CD4-positive, alpha-beta T cell treated with Interleukin-4 for 4 hours (primary cell): ENCODE measurements at places on chromosomes 4 and X.

DNA sequence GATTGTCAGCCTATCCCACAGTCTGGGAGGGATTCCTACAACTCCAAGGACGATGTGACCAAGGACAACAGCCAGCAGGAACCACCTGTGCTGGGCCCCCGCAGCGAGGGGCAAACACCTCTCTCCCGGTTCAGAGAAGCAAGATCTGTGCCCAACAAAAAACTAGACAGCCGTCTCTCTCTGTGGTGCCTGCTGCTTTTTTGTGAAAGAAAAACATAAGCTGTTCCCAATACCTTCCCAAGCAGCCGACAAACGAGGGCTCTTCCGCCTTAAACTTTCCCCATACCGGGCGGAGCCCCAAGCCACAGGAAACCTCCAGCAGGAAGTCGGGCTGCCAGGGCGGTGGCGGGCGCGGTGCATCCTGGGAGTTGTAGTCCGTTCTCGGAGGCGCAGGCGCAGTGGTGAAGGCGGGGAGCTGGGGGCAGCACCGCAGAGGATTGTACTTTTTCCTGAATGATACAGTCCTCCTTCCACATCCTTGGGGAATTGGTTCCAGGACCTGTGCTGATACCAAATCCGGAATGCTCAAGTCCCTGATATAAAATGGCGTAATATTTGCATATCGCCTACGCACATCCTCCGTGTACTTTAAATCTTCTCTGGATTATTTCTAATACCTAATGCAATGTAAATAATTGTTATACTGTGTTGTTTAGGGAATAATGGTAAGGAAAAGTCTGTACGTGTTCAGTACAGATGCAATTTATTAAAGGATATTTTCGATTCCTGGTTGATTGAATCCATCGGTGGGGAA, 63.1 kb upstream of the IRF2 start:
- DNase-seq: peak; percentile 89

DNA sequence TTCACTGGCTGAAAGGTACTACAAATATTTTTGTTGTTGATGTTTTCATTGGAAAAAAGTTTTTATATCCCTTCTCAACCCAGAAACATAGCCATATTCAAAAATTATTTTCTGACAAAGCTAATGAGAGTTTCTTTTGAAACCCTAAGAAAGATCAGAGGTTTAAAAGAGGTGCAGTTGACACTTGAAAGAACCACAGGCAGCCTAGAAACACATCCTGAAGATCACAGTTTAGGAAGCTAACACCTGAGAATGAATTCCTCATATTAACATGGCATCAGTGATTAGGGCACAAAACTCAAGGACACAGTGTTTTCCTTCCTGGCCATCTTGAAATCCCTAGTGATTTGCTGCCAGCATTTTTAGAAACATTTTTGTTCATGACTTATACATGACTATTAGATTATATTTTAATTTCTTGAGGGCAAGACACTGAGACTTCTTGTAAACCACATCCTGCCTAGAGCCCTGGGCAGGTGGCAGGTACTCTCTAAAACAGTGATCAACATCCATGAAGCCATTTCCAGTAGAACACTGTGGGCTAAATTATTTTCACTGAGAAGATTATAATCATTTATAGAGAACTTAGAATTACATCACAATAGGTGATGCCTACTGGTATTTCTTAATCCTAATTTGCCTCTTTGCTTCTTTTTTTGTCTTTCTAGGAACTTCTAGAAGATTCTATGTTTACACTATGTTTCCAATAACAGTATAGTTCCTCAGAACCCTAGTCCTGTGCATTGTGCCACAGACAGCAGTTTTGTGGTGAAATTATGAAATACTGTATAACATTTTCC, 80.0 kb downstream of the ARSJ start:
- DNase-seq: peak; percentile 88

- no peak for DNase-seq
Measured at GRCh38 chr4:5021546-5021945, 2.3 kb upstream of the CYTL1 start.

- DNase-seq: no peak
Measured at GRCh38 chr4:38315286-38315685, 348.7 kb upstream of the KLF3 start.

- DNase-seq: no peak
Measured at GRCh38 chrX:26262121-26262523, 46.2 kb downstream of the MAGEB5 start.

DNA sequence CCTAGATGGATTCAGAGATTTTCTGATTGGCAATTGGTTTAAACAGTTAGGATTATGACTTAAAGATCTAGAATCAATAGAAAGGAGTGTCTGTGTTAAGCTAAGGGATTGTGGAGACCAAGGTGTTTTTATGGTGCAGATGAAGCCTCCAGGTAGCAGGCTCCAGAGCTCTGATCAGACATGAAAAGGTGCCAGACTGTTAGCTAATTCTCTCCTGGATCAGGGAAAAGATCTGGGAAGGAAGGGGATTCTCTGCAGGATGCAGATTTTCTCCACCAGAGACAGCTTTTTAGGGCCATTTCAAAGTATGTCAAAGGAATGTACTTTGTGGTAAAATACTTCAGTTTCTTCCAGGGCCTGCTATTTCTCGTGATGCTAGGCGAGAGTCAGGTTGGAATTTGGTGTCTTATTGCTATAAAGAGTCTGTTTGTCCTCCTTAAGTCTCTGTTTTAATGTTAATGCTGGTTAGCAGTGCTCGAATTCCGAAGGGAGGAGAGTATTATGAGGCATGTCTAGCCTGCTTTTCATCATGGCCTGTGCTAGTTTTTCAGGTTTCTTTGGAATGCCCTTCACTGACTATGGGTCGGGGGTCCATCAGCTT, 12.0 kb upstream of the GPR78 start:
- no peak for DNase-seq

DNA sequence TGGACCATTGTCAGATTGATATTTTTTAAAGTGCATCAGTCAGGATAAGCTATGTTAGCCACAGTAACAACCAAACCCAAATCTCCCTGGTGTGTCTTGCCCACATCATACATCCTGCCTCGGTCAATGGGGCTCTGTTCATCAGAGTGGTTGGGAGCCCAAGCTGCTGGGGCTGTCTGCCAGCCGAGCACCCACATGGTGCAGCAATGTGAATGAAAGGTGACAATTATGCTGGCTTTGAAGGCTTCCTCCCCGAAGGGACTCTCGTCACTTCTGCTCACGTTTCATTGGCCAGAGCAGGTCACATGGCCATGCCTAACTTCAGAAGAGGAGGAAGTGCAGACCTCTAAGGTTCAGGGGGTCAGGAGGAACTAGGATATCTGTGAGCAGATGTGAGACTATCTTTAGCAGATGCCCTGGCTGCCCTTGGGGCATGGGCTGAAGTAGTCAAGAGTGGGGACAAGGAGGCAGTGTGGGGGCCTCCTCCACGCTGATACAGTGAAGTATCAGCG, 1.3 kb upstream of the JAKMIP1 start:
- peak; percentile 38 for DNase-seq

DNA sequence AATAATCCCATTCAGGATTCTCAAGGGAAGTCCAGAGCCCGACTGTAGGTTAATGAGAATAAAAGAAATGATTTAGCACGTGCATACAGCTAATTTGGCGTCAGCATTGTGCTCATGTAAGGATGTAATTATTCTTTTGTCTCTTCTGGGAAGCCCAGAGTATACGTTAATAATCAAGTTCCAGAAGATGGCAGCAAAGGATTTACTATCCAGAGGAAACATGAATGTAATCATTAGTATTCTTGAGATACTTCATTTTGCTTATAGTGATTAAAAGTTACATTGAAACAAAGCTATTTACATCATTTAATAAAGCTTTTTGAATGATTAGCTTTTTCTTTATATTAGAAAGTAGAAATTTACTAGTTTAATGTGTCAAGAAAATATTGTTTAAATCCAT, 27.1 kb upstream of the MAP9 start:
- DNase-seq: no peak

- no peak for DNase-seq
Measured at GRCh38 chrX:150361777-150362351, 1.3 kb upstream of the MAMLD1 start.

GRCh38 chrX:9482408-9482807, 17.6 kb downstream of the TBL1X start:
- no peak for DNase-seq

DNA sequence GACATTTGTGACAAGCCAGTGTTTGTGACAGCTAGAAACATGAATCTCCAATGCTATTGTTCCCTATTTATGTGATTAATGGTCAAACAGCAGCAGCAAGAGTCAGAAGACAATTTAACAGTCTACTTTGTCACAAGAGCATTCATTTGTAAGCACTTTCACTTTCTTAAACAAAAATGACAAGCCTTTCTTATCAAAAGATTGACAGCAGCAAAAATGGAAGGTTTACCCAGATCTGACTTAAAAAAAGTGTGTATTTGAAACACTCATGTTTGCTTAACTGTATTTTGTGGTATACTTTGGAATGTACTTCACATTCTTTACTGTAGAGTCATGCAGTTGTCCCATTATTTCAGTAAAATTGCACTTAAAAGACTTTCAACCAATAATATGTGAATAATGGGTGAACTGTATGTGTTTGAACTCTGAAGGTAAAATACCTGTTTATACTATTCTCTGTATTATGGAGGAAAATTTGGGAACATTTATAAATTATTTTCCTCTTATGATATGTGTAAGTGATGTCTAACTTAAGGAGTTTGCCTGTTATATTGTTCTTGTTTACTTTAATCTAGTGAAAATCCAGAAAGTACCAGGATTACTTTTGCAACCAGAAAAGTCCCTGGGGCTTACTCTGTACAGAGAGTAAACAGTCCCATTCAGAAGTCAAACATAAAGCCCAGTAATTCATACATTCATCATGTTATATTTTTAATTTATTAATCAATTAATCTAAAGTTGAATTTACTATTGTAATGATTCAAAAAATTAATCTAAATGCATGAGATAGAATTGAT, 314.9 kb upstream of the TRAM1L1 start:
- DNase-seq: no peak

DNA sequence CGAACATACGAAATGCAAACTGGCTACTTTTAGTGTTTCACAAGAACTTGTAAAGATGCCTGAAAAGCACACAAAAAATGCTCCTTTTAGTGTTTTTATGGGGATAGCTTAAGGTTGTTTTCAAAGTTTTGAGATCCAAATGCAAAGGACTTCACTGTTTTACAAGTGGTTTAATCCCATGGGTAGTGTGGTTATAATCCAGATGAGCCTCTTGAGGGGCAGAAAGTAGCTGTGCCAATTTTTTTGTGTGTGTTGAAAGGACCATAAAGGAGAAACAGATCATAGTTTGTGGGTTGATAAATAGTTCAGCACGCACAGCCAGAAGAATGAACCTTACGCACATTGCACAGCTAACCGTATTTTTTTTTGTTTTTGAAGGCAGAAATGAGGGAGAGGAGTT, 126.9 kb upstream of the GIMD1 start:
- DNase-seq: no peak

DNA sequence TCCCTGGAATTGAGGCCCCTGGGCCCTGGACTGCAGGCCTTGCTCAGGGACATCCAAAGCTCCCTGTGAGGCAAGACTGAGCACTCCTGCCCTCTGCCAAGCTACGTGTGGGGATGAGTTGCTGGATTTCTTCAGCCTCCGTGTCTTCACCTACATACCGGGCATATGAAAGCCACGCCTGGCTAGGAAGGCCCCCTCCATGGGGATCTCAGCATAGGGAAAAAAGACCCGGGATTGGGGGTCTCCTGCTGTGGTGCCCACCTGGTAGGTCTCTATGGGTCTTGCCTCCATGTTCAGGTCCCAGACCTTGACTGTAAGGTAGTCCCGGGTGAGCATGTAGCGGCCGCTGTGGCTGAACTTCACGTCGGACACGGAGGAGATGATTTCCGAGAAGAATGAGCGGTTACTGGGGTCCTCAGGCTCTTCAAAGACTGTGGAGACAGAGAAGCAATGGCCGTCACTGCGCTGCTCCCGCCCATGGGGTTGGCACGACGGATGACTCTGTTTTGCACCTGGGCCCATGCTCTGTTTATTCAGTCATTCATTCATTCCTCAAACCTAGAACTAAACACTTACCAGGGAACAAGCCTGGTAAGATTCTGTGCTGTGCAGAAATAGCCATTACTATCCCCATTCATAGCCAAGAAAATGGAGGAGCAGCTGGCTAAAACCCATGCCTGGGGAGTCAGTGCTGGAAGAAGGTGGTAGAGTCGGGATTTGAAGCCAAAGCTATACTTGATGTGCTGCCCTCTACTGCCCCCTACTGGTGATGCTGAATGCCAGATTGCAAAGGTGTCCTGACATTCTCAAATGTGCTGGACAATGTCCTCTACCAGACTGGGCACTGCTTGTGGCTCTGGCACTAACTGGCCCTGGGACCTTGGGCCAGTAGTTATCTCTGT, 63.9 kb downstream of the WFS1 start:
- no peak for DNase-seq

GRCh38 chr4:70559211-70559830, 32.7 kb upstream of the AMBN start:
- DNase-seq: peak; percentile 32

- no peak for DNase-seq
Measured at GRCh38 chr4:39660045-39660444, 21.4 kb upstream of the SMIM14 start.

DNA sequence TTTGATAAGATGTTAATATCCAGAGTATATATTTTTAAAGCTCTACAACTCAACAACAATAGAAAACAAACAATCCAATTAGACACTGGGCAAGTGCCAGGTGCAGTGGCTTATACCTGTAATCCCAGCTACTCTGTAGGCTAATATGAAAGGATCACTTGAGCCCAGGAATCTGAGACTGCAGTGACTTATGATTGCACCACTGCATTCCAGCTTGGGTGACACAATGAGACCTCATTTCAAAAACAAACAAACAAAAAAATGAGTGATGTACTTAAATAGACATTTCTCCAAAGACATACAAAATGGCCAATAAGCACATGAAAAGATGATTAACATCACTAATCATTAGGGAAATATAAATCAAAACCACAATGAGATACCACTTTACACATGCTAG, 356.8 kb upstream of the PCDH10 start:
- DNase-seq: no peak

DNA sequence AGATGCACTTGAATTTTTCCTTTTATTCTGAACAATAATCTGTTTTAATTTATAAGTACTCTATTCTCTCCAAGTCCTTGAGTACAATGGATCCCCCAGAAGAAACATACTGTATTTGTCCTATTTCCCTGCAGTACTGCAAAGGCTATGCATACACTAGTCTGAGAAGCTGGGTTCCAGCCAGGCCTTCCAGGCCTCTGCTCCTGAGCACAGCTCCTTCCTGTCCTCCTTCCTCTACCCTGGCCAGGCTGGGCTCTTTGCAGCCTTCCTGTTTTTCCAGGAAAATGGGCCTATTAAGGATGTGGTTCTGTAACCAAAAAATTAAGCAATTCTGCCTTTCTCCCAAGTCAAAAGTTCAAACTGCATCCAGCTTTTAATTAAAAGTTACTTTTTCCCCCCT, 68.0 kb upstream of the STIM2 start:
- DNase-seq: no peak
